ENCODE measurements at places on chromosomes 3 and 15.
A peak's percentile ranks its signal among the peaks of the same experiment; 100 is the strongest.

DNA sequence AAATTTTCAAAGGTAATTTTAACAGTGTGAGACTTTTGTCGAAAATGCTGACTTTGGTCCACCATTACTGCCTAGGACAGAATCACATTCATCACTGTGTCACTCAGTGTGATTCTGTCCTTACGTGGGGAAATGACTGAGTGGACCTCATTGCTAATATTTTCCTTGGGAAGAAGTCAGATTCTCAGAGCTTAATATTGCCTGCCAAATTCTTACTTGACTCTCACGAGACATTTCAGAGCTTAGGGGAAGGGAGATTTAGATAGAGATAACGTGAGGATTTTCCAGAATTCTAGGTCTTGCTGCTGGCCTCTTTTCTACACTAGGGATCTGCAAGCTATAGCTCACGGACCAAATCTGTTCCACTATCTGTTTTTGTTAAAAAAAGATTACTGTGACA lies 270.4 kb downstream of the SUCLG2 start:
- DNase-seq, result no peak

GRCh38 chr3:128702391-128702790 lies 23.6 kb upstream of the RAB7A start:
- no peak for DNase-seq

- no peak for DNase-seq
These were observed 152.3 kb upstream of the NR2E3 start for GRCh38 chr15:71658036-71658435.

DNA sequence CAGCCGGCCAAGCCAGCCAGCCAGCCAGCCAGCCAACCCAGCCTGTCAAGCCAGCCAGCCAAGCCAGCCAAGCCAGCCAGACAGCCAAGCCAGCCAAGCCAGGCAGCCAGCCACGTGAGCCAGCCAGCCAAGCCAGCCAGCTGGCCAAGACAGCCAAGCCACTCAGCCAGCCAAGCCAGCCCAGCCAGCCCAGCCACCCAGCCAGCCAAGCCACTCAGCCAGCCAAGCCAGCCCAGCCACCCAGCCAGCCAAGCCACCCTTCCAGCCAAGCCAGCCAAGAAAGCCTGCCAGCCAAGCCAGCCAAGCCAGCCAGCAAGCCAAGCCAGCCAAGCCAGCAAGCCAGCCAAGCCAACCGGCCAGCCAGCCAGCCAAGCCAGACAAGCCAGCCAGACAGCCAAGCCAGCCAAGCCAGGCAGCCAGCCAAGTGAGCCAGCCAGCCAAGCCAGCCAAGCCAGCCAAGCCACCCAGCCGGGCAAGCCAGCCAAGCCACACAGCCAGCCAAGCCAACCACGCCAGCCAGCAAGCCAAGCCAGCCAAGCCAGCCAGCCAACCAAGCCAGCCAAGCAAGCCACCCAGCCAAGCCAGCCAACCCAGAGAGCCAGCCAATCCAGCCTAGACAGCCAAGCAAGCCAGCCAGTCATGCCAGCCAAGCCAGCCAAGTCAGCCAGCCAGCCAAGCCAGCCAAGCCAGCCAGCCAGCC lies 199.5 kb downstream of the GOLGA6L6 start:
- DNase-seq, result no peak

DNA sequence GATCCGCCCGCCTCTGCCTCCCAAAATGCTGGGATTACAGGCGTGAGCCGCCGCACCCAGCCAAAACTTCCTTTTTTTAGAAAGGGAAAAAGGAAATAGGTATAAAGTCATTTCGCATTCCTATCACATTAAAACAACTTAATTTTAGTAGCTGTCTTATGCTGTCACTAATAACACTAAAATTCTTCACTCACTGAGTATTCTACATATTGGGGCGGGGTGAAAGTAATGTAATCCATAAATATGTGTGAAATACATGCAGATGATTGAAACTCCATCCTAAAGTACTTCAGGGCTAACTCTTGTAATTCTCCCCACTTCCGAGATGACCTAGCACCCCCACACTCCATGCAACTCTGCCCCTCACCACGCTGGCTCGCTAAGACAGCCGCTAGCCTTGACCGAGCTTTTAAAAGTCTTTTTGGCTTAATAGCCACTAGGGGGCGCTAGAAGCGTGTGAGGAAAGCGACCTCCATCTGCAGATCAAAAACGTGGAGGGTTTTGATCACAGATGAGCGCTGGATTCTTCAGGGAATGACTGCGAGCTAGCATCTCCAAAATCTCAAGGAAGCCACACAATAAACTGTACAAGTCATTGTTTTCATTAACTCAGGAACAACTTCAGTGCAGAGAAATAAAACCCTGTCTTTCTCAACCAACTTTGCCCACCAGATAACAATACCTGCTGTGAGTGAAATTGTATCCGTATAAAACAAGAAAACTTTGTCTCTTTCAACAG lies 129.3 kb upstream of the IGF1R start:
- DNase-seq, result peak; percentile 52

DNA sequence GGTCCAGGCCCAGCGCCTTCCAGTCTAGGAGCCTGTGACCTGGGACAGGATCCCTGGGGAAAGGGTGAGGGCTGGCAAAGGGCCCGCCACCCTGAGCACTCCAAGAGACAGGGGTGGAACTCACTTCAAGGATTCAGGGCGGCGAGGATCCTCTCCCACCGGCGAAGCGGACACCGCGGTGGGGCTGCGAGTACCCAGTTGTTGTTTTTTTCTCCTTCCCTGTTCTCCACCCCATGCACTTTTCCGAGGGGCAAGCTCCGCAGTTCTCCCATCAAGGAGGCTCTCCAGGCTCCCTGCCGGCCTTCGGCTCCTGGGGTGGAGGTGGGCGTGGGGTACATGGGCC lies 387 bp upstream of the PAQR5 start:
- DNase-seq, result no peak

GRCh38 chr3:107627962-107628542 lies 105.3 kb downstream of the BBX start:
- no peak for DNase-seq

GRCh38 chr3:31103623-31104180 lies 209.2 kb upstream of the GADL1 start:
- DNase-seq, result no peak

GRCh38 chr3:183541738-183542137 lies 13.8 kb downstream of the KLHL6 start:
- DNase-seq, result no peak

DNA sequence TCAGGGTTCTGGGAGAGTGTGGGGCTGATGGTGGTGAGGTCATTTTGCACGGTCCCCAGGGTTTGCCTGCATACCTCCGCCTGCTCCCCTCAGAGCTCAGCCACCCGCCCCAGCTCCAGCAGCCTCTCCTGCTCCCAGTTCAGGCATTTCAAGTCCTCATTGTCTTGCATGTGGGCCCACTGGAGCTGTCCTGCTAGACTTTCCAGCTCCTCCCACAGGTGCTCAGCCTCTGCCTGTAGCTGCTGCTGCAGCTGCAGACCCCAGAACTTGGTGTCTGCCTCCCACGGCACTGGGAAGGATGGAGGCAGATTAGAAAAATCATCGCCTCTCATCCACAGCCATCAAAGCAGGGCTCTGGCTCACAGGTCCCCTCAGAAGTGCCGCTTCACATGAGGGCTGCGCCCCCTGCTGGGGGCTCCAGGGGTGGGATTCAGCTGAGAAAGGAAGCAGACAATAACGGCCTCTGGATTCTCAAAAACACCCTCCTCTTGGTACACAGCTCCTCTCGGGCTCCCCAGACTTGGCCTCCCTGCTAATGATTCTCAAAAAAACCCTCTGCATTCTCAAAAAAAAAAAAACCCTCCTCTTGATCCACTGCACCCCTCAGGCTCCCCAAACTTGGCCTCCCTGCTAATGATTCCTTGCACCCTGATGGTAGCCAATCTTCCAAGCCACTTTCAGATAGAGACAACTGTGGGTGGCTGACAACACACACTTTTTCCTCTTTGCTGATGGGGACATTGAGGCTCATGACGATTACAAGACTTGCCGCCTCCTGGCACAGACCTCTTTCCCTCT lies 89.3 kb upstream of the C2CD4B start:
- peak; percentile 62 for DNase-seq

DNA sequence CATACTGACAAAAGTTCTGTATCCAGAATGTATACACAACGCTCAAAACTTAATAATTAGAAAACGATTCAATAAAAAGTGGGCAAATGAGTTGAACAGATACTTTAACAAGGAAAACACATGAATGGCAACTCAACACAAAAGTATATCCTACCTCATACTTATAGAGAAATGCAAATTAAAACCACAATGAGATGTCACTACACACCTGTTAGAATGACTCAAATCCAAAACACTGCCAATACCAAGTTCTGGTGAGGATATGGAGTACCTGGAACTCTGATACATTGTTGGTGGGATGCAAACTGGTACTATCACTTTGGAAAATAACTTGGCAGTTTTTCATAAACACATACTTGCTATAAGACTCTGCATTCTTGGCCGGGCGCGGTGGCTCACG lies 42.1 kb downstream of the PRTG start:
- no peak for DNase-seq

GRCh38 chr3:148532326-148532725 lies 165.4 kb upstream of the AGTR1 start:
- DNase-seq, result no peak

GRCh38 chr3:45665101-45665572 lies 24.1 kb upstream of the SACM1L start:
- peak; percentile 47 for DNase-seq

DNA sequence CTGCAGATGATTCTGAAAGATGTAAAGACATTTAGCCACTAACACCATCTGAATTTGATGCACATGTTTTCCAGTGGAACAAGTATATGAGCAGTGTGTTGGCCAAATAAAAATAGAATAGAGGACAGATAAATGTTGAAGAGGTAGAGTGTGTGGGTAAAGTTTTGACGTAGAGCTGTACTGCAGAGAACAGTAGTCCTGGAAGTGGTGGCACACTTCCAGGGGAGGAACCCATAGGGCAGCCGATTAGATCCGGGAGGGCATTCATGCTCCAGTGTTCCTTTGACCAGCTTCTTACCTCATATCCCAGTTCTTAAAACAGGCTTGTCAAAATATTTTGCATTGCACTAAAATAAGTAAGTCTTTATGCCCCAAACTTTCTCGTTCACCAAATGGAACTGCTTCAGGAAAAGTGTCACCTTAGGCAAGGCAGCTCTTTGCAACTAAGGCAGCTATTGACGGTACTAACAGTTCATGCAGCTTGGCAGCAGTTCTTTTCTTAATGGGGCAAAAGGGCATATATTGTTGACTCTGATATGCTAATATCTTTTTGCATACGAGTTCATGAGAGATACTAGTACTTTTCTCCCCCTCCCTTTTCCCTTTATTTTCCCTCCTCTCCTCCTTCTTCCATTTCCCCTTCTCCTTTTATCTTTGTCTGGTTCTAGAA lies 429.3 kb upstream of the AZI2 start:
- DNase-seq, result no peak

DNA sequence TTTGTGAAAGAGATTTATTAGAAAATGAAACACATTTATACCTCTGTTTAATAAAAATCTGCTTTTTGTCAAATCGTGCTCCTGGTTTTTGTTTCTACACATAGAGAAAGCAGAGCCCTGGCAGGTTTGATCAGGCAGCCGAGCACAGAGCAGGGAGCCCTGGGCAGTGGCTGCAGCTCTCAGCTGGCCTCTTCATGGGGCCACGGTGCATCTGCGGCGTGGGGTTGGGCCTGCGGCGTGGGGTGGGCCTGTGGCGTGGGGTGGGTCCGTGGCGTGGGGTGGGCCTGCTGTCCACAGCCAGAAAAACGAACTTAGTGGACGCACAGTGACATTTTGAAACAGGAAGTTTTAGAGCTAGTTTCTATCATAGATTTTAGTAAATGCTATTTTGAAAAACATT lies 10.6 kb downstream of the GOLGA6L2 start:
- DNase-seq, result no peak

DNA sequence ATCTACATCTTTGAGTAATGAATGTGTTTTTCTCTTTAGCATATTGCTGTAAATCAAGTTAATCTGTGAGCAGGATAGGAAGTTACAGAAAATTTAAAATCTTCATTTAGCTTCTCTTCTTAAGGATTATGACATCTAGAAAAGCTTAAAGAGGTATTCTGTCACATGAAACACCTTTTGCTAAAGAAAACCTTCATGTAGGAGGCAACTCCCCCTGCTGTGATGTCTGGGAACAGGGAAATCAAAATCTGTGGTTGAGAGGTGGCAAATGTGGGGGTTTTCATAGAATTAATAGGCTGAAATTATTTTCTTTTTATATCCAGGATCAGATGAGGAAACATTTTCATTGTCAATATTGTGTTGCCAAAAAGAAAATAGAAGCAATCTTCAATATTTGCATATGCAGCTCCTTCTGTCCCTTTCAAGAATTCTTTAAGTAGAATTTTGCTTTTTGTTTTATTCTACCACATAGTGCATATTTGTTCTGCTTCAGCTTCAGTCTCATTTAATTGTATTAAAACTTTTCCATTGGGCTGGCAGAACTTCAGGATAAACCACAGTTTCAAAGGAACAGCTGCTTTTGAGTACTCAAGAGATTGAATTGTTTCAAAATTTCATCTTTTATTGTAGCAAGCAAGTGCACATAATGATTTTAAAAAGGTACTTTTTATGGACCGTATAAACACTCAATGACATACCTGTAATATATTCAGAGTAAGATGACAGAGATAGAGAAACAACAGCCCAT lies 128.4 kb downstream of the RAP2B start:
- DNase-seq, result no peak

- no peak for DNase-seq
These were observed 55.7 kb downstream of the CEMIP start for GRCh38 chr15:80834906-80835305.

DNA sequence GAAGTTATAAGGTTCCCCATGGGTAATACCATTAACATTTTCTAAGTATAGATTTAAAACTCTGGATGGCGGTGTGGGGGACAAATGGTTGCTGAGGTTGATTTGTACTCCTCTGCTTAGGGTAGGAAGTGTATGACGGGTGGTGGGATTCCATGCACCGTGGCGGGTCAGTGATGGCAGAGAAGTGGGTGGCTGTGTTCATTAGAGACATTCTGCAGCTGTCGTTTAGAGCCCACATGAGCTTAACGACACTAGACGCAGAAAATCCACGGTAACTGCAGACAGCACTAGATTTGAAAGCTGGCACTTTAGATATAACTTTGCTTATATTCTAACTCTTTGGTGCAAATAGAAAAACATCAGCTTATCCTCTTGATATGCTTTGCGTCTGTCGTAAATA lies 37.5 kb downstream of the SGO1 start:
- DNase-seq, result no peak
